ENCODE measurements at places on chromosomes 2 and 18.

DNA sequence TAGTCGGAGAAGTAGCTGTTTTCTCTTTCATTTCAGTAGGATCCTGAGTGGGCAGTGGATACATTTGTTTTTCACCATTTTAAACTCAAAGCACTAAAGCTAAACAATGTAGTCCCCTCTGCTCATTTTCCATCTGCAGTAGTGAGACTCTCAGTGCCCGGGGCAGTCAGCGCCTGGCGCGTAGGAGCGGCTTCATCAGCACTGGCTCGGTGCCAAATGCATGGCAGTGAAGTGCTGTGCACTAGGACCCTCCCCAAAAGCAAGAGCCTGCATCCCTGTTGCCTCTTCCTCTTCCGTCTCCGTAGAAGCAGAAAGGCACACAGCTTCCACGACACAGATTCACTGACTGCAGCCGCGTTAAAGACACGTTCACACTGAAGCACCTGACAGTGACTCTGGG, 19.0 kb upstream of the ESPNL start:
- no peak for DNase-seq

GRCh38 chr18:52588931-52589330, 248.9 kb downstream of the DCC start:
- DNase-seq, result no peak

GRCh38 chr2:120319686-120320317, 26.1 kb upstream of the INHBB start:
- no peak for DNase-seq

- DNase-seq, result no peak
Measured at GRCh38 chr18:63102941-63103744, 216.4 kb downstream of the BCL2 start.

- no peak for DNase-seq
Measured at GRCh38 chr2:240651185-240651584, 25.9 kb downstream of the GPR35 start.

DNA sequence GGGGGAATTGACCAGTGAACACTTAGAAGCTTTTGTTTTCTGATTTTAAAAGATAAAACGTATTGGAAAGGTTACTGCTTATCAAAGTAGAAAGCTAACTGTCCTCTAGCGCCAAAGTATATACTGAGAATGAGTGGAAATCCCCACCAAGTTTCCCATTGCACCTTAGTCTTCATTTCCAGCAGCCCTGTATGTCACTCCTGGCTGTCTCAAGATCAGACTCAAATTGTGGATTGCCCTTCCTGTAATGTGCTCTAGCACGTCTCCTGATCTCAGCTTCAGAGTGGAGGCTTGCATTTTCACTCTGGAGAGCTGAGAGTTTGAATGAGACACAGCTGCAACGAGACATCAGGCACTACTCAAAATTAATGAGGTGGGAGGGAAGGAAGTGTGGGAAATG, 26.6 kb downstream of the MFF start:
- no peak for DNase-seq

DNA sequence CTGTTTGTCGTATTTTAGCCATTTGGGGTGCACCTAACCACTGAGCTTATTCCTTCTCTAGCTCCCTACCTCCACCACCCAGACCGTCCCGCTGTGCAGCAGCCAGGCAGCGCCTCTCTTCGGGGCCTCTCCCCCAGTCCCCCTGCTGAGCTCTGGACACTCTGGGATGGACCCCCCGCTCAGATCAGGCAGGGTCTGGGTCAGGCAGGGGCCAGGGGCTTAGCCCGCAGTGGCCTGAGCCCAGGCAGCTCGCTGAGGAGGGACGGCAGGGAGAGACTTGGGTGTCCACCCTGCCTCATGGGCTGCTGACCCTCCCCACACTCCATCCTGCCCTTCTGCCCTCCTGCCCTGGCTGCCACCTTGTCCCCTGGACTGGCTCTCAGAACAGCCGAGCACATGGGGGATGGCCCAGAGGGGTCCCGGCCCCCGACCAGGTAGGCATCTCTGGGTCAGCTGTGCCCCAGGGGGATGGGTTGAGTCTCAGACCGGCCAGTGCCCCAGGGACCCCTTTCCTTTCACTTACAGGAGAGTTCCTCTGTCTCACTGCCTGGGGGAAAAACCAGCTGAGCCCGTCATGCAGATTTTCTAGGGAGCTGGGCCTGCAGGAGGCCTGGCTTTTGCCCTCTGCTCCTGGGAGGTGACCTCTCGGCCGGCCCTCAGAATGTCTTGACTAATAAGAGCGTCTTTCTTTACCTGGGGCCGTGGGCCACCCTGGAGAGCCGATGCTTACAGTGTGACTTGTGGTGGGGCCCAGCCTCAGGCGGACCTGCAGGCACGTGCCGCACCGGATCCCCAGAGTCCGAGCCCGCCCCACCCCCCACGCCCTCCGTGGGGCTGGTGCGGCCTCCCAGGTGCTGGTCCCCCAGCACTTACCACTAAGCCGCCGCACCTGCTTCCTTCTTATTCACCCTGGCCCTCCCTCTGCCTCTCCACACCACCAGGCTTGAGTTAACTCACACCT, 22.8 kb upstream of the PXDN start:
- DNase-seq, result no peak

GRCh38 chr18:44696892-44697291, 16.2 kb downstream of the SETBP1 start:
- DNase-seq, result no peak

GRCh38 chr18:5508821-5509220, 35.0 kb downstream of the EPB41L3 start:
- no peak for DNase-seq

- DNase-seq, result no peak
Measured at GRCh38 chr2:97952357-97952756, 43.4 kb downstream of the TMEM131 start.

DNA sequence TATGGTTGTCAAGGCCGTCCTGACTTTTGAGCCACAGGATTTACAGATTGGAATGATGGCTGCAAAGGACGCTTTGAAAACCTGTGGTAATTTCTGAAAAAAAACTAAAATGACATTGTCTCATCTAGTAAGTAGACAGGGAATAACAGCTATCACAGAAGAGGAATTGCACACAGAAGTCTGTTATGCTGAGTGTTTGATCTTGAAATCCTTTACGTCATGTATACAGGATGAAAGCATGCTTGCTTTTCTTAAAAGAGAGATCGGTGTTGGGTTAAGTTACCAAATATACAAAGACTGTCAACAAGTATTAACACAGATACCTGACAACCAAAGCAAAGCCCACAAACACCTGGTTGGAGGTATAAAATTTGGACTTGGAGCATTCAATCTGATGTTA, 12.6 kb upstream of the SRSF7 start:
- no peak for DNase-seq

- DNase-seq, result no peak
Measured at GRCh38 chr2:7432436-7432835, 515.2 kb downstream of the RNF144A start.

DNA sequence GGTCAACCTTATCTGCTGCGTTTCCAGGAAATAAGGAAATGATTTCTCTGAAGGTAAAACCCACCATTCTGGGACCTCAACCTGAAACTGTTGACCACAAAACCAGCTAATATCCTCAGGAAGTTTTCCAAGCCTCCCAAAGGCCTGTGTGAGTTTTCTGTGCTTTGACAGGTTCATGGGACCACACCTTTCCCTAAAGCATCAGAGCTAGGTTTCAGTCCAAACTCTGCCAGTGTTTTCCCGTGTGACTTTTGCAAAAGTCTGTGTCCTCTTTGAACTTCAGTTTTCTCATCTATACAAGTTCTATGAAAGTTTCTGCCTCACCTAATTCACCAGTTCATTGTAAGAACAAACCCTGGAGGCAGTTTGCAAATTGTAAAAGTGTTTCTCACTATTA, 39.8 kb downstream of the VSNL1 start:
- no peak for DNase-seq

- DNase-seq, result no peak
Measured at GRCh38 chr2:162342321-162342720, 1.6 kb upstream of the GCA start.

DNA sequence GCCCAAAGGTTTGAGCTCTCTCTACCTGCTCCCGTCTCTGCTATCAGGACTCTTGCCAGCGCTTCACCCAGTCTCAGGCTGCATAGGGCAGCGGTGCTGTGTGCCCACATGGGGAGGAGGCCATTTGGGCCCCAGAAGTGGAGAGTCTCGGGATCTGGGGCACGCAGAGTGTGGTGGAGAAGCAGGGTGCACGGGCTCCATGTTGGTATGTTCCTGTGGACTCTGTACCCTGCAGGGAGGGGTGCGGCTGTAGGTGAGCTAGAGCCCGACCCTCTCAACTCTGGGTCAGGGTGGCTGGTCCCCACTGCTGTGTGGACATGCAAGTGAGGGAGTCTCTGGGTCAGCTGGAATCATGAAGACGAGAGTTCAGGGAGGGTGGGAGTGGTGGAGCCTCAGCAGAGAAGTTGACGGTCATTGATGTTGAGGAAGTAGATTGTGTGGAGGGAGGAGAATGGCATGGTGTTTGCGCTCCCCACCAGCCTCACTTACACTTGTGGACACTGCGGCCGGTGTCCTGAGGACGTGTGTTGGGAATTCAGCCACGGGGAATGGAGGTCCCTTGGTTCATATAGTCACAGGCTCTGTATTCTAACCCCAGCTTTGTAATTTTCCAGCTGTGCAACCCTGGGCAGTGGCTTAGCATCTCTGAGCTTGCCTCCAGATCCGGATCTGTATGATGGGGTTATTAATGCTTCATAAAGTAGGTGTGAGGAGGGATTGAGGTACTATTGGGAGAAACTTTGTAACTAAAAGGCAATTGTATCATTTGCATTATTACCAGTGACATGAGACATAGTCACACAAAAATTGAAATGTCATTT, 840 bp upstream of the PSD4 start:
- DNase-seq, result no peak

DNA sequence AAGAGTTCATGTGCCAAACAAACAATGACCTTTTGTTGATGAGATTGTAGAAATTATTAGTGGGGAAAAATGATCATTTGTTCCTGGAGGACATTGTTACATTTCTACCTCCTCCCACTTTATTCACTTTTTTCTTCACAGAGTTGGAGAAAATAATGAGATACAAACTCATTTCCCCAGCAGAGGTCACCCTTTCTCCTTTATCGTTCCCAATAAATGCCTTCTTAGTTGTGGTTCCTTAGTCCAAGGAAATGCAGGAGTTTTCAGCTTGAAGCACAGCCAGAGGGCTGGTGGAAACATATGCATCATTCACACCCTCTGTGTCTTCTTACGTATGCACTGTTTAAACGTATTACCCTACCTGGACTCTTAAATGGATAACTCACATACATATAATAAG, 108.8 kb downstream of the SLC4A3 start:
- DNase-seq, result no peak

DNA sequence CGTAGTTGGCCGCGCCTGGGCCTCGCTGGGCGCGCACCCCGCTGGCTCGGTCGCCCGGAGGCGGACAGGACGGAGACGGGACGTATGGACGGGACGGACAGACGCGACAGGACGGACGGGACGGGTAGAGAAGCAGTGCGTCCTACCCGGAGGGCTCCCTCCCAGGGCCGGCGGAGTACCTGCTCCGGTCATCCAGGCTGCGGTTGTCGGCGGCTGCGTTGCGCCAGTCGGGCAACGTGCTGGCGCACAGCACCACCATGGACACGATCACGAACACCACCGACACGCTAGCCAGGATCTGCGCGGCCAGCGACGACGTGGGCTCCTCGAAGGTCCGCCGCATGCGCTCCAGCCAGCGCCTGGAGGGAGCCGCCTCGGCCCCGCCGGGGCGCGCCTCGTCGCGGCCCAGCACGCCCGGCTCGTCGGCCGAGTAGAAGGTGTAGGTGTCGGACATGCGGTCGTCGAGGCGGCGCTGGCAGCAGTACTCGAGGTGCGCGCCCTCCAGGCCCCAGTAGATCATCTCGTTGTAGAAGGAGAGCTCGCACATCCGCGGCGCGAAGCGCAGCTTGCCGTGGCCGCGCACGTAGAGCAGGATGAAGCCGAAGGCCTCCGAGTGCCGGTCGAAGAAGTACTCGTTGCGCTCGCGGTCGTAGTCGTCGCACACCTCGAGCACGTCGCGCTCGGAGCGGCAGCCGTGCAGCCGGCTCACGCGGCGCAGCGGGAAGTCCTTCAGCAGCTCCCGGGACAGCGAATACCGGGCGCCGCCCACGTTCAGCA, 903 bp downstream of the KCNG3 start:
- peak; percentile 64 for DNase-seq

DNA sequence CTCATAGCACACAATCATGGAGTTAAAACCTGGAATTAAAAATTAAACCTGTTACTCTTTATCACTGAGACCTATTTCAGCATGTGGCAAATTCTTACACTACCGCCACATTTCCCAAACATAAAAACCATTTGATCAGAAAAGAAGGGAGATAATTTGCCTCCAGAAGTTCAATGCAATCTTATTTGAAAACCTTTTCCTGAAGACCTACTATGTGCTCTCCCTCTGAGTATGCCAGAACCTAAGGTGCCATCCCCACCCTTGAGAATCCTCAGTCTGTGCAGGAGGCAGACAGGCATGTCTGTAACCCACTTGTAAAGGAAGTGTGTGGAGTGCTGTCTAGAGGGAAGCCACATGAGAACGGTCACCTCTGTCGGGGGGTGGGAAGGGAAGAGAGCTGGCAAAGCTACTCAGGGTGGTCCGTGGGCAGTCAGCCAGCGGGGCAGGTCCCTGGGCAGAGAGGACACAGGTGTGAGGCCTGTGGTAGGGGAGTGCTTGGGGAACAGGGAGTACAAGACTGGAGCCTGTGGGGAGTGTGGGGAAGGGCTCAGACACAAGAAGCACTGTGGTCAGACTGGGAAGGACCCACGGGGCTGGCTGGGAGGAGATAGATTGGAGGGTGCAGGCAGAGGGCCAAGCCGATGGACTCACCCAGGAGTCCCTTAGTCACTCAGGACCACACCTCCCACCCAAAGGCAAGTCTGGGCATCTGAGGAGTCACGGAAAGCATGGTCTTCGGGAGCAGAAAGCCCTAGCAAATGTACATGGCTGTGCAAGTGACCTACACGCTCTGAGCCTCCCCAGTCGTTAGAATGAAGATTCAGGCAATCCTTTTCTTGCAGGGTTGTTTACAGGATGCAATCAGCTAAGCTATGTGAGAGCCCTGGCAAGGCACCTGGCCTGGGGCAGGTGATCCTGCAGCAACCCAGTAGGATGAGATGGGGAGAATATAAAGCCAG, 22.8 kb downstream of the CRACDL start:
- DNase-seq, result no peak

GRCh38 chr18:23669202-23669766, 6.6 kb upstream of the ANKRD29 start:
- DNase-seq, result no peak

DNA sequence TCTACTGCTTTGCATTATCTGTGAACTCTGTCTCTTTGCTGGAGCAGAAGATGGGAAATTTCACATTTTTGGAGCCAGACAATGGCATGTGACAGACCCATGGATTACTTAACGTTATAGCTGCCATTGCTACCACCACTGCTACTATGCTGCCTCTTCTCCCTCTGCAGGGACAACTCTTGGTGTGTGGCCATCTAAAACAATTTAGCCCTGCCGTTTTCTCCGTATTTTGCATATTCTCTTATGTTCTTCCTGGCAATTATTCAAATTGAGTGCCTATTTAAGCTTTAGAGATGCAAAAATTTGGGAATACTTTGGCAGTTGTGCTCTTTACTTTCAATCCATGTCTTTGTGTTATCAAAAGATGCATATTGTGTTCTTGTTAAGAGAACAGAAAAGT, 386.8 kb downstream of the XIRP2 start:
- no peak for DNase-seq

Measured in activated naive CD4-positive, alpha-beta T cell treated with anti-CD3 and anti-CD28 coated beads, Interleukin-2, amount 10 ng/mL, durations not matched to agents 7 days and 5 days (primary cell).